Kidney (tissue), 22 donors: ENCODE measurements at places on chromosomes 4 and X.

DNA sequence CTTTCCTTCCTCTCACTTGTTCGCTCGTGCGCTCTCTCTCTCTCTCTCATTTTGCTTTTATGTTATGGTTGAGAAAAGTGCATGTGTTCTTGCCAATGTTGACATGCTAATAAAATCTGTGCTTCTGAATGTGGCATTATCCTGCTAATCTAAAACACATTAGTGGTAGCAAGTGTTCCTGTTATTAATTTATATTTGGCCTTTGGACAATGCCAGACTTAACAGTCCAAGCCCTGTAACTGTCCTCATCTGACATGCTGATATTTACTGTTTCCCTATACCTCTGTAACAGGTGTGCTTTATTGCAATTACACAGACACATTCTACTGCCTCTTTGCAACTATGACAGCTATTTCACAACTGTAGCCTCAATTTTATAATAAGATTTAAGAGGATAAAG is 2.7 kb downstream of the PPARGC1A start:
- no peak for DNase-seq

GRCh38 chr4:15132739-15133138 is 130.5 kb downstream of the CPEB2 start:
- DNase-seq = no peak

- DNase-seq = no peak
These were observed 899 bp downstream of the LYAR start for GRCh38 chr4:4289055-4289454.

GRCh38 chrX:154547245-154548027 is at the start of gene IKBKG:
TSS of gene IKBKG (plus strand) at chrX:154547620. CDS start at chrX:154552003, 4,383 bp downstream.
- DNase-seq = peak; percentile 95

GRCh38 chr4:169080981-169081380 is 70.9 kb upstream of the CBR4 start:
- DNase-seq = no peak

DNA sequence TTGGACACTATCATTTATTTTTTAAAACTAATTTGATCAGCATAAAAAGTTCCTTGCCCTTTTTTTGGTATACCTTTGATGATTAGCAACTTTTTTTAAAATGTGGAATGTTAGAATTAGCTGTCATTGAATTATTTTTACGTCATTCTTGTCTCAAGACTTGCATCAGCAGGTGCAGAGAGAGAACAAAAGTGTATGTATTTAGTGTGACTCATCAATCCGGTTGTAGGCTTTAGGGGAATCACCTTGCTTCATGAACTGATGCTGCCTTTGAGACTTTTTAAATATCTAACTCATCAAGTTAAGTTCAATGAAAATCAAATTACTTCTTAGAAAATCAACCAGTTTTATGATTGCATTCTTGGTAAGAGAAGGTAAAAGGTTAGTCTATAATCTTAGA is 125.1 kb downstream of the ARX start:
- no peak for DNase-seq

GRCh38 chr4:55736605-55737183 is 82.9 kb upstream of the EXOC1L start:
- DNase-seq = no peak

GRCh38 chrX:110245011-110245410 is 72.9 kb downstream of the AMMECR1 start:
- no peak for DNase-seq

GRCh38 chr4:99885063-99885664 is 9.1 kb downstream of the LAMTOR3 start:
- DNase-seq = peak; percentile 66

DNA sequence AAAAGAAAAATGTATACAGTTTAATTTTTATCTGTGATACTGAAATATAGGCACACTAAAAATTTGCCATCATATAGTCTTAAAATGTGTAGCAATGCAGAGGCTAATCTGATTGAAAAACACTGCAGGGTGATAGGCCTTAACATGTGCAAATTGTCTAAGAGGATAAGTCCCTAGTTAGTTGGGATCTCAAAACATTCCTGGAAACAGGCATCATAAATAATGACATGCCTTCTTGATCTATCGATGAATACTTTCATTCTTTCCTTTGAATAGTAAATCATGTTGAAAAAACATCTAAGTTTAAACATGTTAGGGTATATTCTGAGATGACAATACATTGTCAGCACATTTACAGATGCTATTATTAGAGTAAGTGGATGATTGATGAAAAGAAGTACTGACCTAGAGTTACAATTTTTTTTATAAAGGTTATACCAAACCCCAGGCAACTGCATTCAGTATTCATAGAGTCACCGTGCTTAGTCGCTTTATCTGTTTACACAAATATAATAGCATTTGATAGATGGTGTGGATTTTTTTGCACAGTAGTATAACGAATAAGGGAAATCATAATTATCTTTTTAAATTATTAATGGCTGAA is 668.2 kb upstream of the ADGRL3 start:
- no peak for DNase-seq

DNA sequence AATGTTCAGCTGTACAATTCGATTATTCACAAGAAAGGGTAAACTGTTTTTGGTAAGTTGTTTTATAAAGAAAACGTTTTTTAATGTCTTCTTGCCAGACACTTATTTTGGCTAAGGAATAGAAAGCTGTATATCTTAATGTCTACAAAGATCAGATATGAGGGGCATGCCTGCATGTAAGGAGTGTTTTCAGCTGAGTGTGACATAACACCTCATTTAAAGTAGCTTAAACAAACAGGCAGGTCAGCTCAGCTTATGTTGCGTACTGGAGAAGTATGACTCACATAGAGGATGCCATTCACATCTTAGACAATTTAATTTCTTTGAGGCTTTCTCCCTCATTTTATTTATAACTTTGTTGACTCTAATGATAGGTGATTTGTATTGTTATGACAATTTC is 30.4 kb downstream of the LAMTOR3 start:
- DNase-seq = no peak

- no peak for DNase-seq
These were observed 1442.8 kb upstream of the IGFBP7 start for GRCh38 chr4:58553031-58553430.
